ENCODE measurements at places on chromosomes 12 and 14.

- no peak for DNase-seq
These were observed 5.1 kb downstream of the IKBIP start for GRCh38 chr12:98639491-98639890.

DNA sequence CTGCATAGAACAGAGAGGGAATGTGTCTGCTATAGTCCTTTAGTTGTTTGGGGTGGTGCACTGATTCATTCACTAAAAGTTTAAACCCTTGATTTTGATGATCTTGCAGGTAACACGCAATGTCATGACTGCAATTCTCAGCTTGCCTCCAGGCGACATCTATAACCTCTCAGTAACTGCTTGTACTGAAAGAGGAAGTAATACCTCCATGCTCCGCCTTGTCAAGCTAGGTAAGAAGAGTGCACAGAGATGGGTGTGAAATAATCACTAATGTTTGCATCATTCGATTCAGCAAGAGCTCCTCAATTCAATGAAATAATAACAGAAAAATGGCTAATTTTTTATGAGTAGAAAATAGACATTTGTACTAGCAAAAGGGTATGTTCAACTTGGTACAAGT is 203.7 kb downstream of the PTPRO start:
- no peak for DNase-seq

- no peak for DNase-seq
These were observed 4.5 kb upstream of the NUMB start for GRCh38 chr14:73462815-73463214.

DNA sequence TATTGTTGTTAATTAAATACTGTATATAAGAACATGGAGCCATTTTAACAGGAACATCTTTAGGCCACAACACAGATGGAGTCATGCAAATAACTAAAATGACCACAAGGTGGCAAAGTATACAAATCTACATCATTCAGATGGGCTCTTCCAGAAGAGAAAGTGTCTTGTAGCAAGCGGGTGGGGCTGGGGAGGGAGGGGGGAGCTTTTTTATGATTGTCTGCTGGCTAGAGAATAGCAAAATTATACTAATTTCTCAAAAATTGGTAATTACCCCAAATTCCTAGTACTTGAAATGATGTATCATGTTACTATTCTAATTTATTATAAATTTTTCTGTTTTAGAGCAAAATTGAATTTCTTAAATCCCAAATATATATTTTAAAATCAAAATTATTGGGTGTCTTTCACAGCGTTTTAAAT is 378.7 kb downstream of the PRKD1 start:
- no peak for DNase-seq

DNA sequence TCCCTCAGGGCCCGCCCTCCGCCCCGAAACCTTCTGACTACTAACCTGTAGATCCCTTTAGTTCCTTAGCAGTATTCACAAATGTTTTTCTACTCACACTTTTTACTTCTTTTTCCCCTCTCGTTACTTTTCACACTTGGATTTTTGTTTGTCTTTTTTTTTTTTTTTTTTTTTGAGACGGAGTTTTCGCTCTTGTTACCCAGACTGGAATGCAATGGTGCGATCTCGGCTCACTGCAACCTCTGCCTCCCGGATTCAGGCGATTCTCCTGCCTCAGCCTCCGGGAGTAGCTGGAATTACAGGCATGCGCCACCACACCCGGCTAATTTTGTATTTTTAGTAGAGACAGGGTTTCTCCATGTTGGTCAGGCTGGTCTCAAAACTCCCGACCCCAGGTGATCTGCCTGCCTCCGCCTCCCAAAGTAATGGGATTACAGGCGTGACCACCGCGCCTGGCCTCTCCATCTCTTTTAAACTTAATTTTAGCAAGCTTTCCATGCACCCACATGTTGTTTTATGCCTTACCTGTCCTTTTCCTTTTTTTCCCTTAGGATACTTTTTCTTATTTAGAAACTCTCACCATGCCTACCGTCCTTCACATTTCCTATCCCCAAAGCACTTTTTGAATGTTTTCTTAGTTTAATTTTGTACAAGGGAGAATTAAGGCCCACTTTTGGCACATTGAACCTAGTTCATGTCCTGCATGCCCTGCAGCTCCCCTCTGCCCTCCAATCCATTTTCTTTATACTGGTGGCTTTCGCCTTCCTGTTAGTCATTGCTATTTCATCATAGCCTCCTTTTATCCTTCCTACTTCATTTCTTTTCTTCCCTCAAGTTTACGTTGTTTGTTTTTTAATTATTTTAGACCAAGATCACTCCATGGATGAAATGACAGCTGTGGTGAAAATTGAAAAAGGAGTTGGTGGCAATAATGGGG is 1.1 kb downstream of the SP1 start:
- no peak for DNase-seq

GRCh38 chr14:82341261-82341810 is 807.7 kb upstream of the SEL1L start:
- no peak for DNase-seq

All from left lung (tissue), 14 donors.